ENCODE measurements at places on chromosomes 4 and X.

GRCh38 chr4:140260227-140260626, 106.2 kb upstream of the MAML3 start:
- no peak for DNase-seq

DNA sequence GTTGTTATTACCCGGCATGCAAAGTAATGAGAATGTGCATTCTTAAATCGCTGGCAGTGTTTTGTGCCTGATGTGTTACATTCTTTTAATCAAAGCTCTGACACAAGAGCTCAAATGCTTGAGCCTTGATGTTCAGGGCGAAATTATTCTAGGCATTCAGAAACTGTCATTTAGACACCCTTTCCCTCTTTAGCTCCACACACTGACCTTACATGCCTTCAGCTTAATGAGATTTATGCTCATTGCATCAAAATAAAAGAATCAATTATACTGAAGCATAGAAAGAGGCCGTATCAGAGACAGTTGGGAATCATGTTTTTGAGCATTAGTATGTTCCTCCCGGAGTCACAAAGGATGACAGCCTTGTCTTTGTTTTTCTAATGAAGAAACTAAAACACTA, 56.7 kb downstream of the FAM114A1 start:
- DNase-seq, result no peak

- no peak for DNase-seq
These were observed 389 bp upstream of the CCSER1 start for GRCh38 chr4:90126805-90127204.

DNA sequence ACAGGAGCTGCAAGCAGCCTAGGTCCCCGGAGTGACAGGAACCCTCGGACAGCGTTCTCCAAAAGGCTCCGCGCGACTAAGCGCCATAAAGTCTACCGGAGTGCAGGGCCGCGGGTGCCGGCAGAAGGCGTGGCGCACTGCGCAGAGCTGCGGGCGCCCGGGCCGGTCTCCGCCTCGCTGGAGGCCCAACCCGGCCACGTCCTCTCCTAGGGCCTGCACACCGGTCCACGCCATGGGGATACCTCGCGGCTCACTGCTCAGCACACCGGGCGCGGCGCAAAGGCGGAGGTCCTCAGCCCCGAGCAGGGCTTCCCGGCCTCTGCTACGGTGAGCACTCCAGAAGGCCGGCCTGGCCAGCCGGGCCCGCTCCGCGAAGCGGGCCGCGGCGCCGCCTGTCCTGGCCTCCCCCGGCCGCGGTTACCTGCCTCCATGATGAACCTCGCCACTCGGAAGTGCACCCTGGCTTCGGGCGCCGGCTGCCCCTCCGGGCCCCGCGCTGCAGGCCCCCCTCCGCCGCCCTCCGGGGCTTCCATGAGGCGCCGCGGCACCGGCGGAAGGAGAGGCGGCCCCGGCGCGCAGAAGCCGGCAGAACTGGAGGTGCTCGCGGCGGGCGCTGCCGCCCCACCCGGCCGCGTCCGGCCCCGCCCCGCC, at the start of gene CCNQ:
Gene CCNQ (minus strand): TSS at position 599 of the 651 bp plus-strand sequence. CDS start 66 bp downstream, at position 533.
- DNase-seq, result no peak

- DNase-seq, result no peak
These were observed 140.9 kb downstream of the STIM2 start for GRCh38 chr4:27001398-27002164.

DNA sequence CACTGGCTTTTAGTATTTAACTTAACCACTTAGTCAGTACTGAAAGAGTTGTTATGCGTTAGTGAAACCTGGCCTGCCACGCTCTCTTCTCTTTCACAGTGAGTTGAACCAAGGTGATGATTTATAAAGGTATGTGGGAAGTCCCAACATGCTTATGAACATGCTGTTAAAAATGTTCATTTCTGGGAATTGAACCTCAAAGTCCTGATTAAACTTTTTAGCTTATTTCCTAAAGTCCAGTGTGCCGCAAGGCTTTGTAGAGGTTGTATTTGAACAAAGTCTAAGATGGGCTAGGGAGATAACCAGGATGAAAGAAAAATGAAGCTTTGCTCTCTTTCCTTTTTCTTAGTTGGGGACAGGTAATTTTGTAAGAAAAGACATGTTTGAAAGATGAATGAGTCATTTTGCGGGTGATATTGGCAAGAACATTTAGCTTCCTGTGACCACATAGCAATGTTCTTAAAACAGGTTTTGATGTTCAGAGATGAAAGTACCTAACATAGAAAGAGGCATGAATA, 270.3 kb downstream of the DTHD1 start:
- no peak for DNase-seq

DNA sequence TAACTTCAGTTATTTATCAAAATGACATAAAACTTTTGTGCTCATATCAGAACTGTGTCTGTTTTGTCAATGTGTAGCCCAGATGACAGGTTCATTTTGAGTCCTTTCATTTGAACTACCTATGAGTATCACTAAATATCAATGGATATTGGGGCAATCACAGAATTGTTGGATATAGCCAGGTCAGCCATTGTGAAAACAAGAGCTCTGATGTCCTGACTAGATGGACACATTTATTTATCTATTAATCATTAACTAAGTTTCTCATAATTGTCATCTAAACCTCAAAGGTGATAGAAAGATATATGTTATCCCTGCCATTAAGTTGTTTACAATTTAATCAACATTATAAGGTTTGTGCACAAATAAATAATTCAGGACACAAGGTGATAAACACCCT, 638.3 kb upstream of the GRIA3 start:
- DNase-seq, result no peak

- DNase-seq, result no peak
These were observed 53.2 kb downstream of the HMGB2 start for GRCh38 chr4:173280998-173281397.

DNA sequence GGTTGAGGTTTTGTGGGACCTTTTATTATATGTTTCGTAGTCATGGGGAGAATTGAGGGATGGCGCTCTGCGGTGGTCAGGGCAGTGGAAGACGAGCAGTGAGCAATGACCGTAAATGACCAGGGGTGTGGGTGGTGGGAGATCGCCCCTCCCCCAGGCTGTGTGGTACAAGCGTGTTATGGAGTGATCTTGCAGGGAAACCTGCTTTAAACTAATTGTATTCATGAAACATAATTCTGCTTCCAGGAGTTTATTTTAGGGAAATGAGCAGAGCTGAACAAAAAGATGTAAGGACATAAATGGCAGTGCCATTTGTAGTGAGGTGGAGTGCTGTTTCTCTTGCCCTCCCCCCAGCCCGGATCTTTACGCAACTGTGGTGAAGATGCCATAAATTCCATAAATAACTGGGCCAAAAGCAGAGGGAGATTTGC, 20.2 kb downstream of the GYG2 start:
- no peak for DNase-seq

- no peak for DNase-seq
These were observed 89.2 kb upstream of the GLRA2 start for GRCh38 chrX:14440106-14440505.

- no peak for DNase-seq
These were observed 327.3 kb downstream of the MAPK10 start for GRCh38 chr4:86032476-86033022.

DNA sequence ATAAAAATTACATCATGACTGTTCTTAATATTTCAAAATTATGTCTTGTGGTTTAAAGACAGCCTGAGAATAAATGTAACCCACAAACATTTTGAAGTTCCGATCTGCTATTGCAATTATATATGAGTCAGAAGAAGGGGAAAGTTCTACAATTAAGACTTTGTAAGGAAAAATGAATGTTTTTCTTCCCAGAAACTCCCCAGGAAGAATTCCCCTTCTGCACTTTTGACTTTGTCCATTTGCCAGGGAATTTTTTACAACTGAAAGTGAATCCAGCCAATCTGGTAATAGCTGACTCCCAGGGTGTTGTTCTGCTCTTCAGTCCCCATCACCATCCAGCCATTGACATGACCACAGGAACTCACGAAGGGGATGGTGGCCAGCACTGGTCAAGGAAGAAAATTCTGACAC, 61.6 kb upstream of the NOCT start:
- DNase-seq, result no peak

GRCh38 chr4:2186133-2186864, 55.6 kb downstream of the HAUS3 start:
- DNase-seq, result peak; percentile 9

GRCh38 chr4:39970671-39971640, 6.8 kb downstream of the PDS5A start:
- DNase-seq, result no peak

DNA sequence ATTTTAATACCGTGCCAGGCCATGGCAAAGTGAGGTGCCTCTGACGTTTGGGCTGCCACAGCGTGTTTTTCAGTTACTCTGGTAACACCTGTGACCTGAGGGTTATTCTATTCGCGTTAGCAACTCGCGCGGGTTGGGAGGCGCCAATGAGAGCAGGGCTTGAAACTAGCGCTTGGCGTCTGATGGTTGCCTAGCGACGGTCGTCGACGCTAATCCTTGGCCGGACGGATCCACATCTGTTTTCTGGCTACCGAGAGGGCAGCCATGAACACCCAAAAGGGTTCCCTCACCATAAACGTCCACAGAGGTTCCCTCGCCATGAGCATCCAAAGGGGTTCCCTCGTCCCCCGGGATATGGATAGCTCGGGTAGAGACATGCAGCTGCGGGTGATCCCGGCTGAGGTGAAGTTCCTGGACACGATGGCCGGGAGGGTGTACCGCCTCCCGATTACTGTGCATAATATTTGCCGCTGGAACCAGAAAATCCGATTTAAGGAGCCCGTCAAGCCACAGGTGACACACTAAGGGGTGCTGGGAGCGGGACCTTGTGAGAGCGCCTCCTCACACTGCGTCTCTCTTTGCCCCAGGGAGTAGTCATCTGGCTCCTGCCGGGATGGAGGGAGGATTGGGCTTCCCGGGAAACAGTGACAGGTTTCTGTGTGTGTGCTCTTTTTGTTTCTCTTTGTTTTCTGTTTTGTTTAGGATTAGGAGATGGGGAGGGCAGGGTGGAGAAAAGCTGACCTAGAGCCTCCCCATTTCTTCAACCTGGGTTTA, at the start of gene CFAP47:
Gene CFAP47 (plus strand): TSS at position 199 of the 774 bp plus-strand sequence. CDS start 66 bp downstream, at position 265.
- DNase-seq, result no peak

- peak; percentile 0 for DNase-seq
These were observed 81.0 kb upstream of the ZDHHC15 start for GRCh38 chrX:75603833-75604232.

DNA sequence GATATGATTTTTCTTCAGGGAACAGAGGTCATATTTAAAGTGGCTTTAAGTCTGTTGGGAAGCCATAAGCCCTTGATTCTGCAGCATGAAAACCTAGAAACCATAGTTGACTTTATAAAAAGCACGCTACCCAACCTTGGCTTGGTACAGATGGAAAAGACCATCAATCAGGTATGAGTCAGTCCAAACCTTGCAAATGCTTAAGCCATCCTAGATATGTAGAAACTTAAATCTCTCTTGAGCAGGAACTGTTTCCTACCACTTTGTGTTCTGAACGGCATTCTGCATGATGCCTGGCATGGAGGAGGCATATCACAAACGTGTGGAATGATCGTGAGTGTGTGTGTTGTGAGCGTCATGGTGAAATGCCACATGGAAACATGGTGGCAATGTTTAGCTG, 164.8 kb downstream of the PTTG2 start:
- DNase-seq, result no peak

DNA sequence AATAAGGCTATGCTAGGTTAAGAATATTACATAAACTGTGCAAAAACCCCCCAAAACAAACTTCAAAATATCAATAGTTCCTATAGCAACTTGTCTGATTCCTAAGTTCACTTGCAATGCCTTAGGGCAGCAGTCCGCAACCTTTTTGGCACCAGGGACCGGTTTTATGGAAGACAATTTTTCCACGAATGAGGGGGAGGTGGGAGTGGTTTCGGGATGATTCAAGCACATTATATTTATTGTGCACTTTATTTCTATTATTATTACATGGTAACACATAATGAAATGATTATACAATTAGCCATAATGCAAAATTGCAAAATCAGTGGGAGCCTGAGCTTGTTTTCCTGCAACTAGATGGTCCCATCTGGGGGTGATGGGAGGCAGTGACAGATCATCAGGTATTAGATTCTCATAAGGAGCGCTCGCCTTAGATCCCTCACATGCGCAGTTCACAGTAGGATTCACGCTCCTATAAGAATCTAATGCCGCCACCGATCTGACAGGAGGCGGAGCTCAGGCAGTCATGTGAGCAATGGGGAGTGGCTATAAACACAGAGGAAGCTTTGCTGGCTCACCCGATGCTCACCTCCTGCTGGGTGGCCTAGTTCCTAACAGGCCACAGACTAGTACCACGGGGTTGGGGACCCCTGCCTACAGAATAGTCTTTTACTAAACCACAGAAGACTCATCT, 39.7 kb downstream of the ACOX3 start:
- no peak for DNase-seq

- no peak for DNase-seq
These were observed 62.1 kb upstream of the SCOC start for GRCh38 chr4:140311257-140311835.

DNA sequence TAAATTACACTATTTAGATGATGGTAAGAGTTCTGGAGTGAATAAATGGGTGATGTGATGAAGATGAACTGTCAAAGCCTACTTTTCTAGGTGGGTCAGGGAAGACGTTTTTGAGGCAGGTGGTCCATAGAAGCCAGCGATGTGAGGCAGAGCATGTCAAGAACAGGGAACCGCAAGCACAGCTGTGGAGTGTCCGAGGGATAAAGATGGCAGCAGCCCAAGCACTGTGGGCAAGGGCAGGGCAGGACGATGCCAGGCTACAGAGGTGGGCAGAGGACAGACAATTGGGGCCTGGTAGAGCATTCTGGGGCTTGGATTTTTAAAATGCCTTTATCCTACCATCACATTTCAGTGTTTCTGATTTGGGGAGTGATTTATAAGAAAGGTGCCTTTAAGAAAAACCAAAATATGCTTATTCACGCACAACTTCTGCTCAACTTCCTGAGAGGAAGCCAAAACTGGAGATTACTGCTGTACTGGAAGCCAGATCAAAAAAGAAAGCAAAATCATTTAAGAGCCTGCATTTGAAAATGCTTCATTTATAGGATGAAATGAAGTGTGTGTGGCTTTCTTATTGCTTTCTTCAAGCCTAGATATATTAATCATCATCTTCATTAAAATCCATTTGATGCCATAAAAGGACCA, 119.0 kb upstream of the WDR17 start:
- no peak for DNase-seq

GRCh38 chr4:102453827-102454226, 47.3 kb upstream of the NFKB1 start:
- no peak for DNase-seq

DNA sequence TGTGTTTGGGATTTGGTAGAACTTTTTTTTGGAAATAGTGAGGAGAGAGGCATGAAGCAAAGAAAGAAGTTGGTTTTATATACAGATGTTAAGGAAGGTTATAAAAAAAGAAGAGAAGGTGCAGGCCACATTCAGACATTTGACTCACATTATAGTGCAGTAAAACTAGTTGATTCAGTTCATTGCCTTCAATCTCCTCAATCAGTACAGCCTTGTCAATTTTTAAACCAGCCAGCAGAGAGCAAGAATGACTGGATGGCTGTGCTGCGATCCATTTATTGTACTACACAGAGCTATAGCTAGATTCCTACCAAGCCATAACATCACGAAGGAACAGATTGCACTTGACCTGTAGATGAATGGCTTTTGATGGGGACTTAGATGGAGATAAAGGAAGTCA, 79.7 kb upstream of the LSM6 start:
- no peak for DNase-seq

GRCh38 chr4:168711197-168712140, 214.6 kb downstream of the PALLD start:
- DNase-seq, result no peak

- DNase-seq, result no peak
These were observed at the start of gene NR0B1 for GRCh38 chrX:30309139-30309571. TSS of gene NR0B1 (minus strand) at chrX:30309390. CDS start at chrX:30309363, 27 bp downstream.

GRCh38 chr4:185256446-185256845, 47.0 kb downstream of the SNX25 start:
- no peak for DNase-seq
